ENCODE measurements at places on chromosomes 7 and 10.

DNA sequence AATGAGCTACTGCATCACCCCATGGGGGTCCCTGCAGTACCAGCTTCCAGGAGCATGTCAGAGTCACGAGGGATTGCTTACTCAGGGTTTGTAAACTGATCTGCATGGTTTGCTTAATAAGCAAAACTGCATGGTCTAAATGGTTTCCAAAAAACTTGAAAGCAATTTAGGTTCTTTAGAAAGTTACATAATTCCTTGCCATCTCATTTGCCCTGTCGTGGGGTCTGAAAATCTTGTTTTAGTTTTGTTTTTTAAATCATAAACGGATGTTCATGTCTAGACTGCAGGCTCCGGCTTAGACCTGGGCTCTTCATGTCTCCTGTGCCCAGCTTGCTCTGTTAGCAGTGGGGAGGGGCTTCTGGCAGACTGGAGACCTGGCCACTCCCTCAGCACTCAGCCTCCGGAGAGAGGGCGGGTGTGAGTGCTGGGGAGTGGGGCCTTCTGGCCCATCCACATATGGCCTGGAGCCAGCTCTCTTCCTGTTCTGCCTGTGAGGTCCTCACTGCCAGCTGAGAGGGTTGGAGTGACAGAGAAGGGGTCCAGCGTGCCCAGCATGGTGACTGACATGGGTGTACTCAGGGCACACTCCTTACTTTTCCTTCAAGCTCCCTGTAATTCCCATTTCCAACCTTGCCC, 17.5 kb downstream of the PRF1 start:
- DNase-seq = no peak

GRCh38 chr7:141351175-141351574, 200.0 kb upstream of the AGK start:
- no peak for DNase-seq

GRCh38 chr10:14656052-14656730, 118.5 kb downstream of the FAM107B start:
- no peak for DNase-seq

- no peak for DNase-seq
Measured at GRCh38 chr7:134067164-134067563, 60.0 kb upstream of the LRGUK start.

- DNase-seq = no peak
Measured at GRCh38 chr10:102113956-102114857, 6.0 kb downstream of the LDB1 start.
